Hematopoietic multipotent progenitor cell treated with erythropoietin and hydrocortisone succinate and interleukin-3 and kit ligand, for 15 days (in vitro differentiated cells): ENCODE measurements at places on chromosomes 7 and 10.

DNA sequence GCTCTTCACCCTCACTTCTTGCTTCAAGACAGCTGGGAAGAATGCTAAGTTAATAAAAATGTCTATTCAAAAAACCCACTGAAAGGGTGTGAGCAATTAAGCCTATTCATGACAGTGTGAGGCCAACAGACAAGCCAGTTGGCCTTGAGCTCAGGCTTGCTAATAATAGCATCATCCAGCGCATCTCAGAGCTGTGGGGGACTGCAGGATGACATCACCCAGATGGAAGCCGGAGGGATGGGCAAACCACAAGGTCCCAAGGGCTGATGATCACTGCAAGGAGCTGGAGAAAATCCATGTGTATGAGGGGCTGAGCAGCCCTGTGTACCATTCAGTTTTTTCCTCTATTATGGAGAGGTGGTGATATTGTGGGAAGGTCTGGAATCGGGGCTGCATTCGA is 770.4 kb downstream of the TNS3 start:
- DNase-seq = no peak

- no peak for DNase-seq
These were observed 55.8 kb upstream of the LANCL2 start for GRCh38 chr7:55309040-55309991.

DNA sequence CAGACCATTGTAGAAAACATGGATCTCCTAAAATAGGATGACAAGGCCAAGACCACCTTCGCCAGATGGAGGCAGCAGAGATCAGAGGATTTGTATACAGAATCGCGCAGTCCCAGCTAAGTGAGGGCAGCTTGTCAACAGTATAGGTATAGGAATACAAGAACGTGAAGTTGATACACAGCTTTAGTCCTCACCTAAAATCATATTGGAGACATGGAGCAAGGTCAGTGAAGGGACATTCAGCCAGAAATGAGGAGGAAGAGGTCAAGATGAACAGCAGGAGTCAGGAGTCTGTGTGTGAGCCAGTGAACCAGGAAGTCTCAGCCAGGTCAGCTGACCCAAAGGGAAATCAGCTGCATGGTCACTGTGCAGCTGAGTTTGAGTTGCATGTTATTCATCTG is 263.4 kb upstream of the PRKCQ start:
- DNase-seq = no peak

DNA sequence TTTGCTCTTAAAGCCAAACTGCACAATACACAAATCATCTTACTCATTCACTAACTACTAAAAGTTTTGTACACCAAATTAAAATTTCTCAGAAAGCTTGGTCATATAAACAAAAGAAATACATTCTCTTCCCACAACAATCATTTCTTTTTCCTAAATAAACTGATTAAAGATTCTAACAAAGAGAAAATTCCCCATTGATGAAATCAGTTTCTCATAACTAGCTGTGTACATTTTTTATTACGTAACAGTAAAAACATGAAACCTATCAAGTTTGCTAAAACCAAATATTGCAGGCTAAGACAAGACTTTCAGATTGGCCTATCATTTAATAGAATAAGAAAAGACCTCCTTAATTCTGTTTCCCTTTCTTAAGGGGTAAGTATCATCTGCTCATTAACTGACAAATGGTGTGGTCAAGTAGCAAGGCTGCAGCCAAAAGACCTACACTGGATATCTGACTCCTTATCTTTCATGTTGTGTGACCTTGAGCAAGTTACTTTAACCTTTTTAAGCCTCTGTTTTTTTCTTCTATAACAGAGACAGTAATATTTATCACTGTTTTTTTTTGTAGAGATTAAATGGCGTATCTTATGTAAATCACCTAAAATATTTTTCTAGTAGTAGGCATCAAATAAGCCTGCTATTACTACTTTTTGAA is 22.4 kb downstream of the NAMPT start:
- no peak for DNase-seq

GRCh38 chr7:25395976-25396375 is 167.7 kb upstream of the NPVF start:
- DNase-seq = no peak

GRCh38 chr10:46294641-46295220 is 7.9 kb downstream of the ANTXRL start:
- DNase-seq = no peak

GRCh38 chr10:37549054-37549453 is 308.4 kb downstream of the ZNF248 start:
- no peak for DNase-seq

- no peak for DNase-seq
These were observed 38.7 kb downstream of the RGS10 start for GRCh38 chr10:119503821-119504220.

- DNase-seq = no peak
These were observed 26.4 kb downstream of the UBTD1 start for GRCh38 chr10:97525086-97525485.

- no peak for DNase-seq
These were observed 233.6 kb upstream of the PPP1R3A start for GRCh38 chr7:114152314-114152938.

GRCh38 chr10:125520968-125521367 is 162.0 kb downstream of the TEX36 start:
- no peak for DNase-seq

DNA sequence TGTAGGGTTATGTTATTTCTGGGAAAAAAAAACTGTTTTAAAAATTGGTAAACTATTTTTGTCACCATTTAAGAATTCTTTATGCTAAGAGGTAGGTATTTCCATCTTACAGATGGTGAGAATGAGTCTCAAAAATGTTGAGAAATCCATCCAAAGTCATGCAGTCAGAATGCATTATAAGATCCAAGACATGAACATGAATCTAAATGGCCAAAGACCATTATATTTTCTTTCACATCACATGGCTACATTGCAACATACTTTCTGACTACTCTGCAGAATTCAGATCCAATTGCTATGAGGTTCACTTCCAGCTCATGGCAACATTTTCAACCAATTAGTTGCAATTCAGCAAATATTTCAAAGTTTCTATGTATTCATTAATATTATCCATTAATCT is 181.2 kb downstream of the TWIST1 start:
- no peak for DNase-seq

GRCh38 chr7:1538544-1539180 is 8.2 kb downstream of the MAFK start:
- no peak for DNase-seq

DNA sequence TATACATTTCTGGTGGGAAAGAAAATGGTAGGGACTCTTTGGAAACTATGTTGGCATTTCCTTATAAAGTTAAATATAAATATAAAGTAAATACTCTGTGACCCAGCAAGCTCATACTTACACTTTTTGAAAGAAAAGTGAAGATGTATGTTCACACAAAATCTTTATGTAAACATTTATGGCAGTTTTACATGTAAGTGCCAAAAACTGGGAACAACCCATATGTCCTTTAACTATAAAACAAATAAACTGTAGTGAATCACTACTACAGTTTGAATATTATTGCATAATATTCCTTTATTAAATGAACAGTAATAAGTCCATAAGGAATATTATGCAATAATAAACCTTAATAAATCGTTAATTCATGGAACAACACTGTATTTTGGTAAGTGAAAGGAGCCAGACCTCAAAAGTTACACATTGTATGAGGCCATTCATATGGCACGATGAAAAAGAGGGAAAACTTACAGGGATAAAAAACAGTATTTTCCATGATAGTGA is 1660.3 kb upstream of the LRRTM3 start:
- no peak for DNase-seq

- peak; percentile 23 for DNase-seq
These were observed 27.1 kb downstream of the LMTK2 start for GRCh38 chr7:98133621-98134303.

DNA sequence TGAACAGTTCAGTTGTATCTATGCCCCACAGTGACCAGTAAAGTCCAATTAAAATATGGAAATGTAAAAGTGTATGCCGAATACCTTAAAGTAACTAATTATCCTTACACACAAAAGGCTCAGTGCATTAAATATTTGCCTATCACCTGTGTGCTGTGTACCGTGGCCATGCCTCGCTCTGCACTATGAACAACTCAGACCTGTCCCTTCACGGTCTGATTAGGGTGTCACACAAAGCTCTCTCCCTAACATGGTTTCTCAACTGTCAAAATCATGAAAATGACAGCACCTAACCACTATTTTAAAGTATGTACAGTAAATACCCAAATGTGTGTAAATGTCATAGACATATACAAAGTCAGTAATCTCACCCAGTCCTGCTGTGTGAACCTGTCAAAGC is 43.1 kb downstream of the STK17A start:
- DNase-seq = no peak

- no peak for DNase-seq
These were observed 127.6 kb downstream of the TNS3 start for GRCh38 chr7:47454069-47454973.

GRCh38 chr7:28178599-28178998 is 2.0 kb downstream of the JAZF1 start:
- peak; percentile 61 for DNase-seq

DNA sequence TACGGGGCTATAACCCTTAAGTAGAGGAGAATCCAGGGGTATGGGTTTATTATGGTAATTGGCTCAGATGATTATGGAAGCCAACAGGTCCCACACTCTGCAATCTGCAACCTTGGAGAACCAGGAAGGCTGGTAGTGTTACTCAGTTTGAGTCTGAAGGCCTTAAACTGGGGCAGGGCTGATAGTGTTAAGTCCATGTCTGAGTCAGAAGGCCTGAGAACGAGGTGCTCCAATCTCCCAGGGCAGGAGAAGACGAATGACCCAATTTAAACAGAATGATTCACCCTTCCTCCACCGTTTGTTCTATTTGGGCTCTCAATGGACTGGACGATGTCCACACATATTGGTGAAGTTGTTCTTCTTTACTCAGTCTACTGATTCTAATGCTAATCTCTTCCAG is 244.5 kb upstream of the PTER start:
- no peak for DNase-seq

GRCh38 chr10:74153123-74153522 is 2.1 kb downstream of the ADK start:
- no peak for DNase-seq

DNA sequence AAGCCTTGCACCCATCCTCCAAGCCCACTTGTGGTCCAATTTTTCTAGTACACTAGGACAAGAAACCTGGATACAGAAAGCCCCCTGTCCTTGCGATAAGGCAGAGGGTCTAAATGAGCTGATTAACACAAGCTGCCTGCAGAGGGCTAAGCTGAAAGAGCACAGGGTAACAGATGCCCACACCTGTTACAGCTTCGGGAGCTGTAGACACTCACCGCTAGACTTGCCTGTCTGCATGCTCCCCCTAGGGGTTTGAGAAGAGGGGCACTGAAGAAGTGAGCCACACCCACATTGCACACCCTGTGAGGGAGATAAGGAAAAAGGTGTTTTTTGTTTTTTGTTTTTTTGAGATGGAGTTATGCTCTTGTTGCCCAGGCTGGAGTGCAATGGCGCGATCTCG is 386.5 kb upstream of the AUTS2 start:
- DNase-seq = no peak

GRCh38 chr10:58714409-58714808 is 201.7 kb downstream of the BICC1 start:
- no peak for DNase-seq

- DNase-seq = no peak
These were observed 102.9 kb upstream of the ARMC3 start for GRCh38 chr10:22824984-22825383.

DNA sequence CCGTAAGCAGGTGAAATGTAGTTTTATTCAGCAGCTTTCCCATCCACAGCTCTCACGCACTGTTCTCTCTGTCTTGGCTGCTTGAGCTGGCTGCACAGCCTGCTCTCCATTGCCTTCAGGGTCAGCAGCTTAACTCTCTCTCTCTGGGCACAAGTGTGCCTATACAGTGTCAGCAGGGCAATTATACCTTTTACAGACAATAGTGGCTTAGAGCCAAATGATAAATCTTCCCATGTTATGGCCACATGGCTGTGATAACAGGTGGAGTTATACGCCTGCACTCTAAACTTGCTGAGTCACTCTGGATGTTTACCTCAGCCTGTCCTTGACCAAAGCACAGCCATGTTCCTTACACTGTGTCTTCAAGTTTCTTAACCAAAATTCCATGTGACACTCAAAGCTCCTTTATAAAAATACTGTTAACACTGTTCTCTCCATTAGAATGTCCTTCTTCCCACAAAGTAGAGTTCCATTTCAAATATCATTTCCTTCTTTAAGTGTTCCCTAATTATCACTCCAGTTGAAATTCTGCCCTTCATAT is 6.1 kb downstream of the RNF133 start:
- no peak for DNase-seq

DNA sequence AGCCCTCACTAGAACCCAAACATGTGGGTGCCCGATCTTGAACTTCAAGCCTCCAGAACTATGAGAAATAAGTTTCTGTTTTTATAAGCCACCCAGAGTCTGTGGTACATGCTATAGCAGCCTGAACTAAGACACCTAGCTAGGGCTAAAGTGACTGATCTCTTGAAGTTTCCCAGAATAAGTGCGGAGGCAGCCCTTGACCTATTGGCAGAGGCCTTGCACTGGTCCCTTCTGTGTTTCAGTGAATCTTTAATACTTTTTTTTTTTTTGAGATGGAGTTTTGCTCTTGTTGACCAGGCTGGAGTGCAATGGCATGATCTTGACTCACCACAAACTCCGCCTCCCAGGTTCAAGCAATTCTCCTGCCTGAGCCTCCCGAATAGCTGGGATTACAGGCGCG is 85.1 kb downstream of the SVOPL start:
- no peak for DNase-seq

DNA sequence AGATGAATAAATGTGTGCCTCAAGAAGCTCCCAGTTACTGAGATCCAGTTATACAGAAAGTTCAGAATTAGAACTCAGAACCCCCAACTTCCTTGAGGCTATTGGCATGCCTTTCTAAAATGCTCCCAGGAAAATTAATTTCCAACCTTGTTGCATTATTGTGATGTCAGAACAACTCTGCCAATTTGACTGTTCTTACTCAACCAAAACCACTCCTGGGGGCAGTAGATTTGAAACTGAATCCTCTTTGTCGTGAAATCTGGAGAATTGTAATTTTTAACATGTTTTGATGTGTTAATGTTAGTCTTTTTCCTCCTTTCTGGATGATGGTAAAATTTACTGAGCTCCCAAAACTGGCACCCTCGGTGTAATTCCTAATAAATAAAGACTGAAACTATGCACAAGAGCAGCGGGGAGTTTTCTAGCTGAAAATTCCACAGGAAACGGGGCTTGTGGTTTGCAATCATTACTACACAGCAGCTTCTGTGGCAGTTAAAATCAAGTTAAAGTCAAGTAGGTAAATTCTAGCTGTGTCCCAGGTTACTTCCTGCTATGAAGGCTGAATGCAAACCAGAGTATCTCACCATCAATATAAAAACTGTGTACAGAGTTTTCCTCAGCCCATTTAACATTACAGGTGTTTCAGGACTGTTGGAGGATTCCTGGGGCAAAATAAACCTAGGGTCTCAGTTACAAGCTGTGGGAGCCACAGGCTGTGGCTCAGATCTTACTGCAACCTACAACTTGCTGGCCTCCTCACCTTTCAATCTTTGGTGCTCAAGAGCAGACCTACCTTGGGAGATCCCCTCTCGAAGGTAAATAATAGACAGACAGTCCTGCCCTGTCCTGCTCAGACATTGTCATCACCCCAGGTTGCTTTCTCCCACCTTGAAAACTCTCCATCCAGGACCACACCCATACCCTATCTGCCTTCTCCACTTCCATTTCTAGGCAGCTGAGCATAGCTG is 156.3 kb upstream of the KMT2E start:
- no peak for DNase-seq
